ACHN (cell line): ENCODE measurements at places on chromosomes 7 and 10.

GRCh38 chr7:145313551-145313950 lies 477.7 kb upstream of the TPK1 start:
- no peak for DNase-seq

DNA sequence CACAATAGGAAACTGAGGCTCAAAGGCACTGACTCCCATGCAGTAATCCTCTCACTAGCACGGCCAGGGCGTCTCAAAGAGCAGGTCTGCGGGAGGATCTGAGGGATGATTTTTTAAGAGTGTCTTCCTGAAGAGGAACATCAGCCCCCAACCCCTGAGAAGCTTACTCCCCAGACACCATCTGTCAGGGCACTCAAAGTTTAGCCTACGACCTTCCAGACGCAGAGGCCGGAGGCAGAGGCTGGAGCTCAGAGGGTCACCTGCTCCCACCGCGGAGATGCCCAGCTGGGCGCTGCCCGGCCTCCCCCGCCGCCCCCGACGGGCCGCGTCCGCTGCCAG lies 1.7 kb downstream of the ZNF777 start:
- no peak for DNase-seq

DNA sequence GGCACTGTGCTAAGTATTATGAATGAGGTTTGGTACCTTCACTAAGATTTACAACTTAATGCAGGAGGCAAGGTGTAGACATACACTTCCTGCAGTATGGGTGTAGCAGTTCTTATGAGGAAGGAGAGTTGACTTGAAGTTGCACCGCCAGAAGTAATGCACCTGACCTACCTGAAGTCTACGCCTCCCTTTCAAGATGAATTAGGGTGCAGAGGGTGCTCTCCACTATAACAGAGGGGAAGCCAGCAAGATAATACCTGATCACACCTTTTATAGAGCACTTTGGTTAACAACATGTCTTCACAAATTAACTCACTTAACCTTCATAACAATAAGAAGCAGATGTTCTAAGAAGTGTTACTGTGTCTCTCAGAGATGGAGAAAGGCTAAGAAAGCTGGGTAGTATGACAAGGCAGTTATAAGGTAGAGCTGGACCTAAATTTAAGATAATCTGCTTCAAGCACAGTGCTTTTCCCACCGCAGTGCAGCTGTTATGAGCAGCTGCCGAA lies 552 bp upstream of the RAB18 start:
- DNase-seq: no peak

DNA sequence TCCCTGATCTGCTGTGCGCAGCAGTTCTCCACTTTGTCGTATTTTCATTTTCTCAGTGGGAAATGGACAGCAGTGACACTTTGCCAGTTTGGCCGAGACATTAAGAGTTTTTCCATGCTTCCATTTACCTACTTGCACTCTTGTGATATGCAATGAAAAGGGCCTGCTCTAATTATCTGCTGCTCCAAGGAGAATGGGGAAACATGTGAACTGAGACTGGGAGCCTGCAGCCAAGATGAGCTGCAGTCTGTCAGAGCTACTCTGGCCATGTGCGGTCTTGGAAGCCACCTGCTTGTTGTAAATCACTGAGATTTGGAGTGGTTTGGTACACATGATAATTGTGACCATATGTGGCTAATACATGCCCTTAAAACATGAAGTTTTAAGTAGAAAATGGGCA lies 586.6 kb upstream of the POT1 start:
- no peak for DNase-seq

DNA sequence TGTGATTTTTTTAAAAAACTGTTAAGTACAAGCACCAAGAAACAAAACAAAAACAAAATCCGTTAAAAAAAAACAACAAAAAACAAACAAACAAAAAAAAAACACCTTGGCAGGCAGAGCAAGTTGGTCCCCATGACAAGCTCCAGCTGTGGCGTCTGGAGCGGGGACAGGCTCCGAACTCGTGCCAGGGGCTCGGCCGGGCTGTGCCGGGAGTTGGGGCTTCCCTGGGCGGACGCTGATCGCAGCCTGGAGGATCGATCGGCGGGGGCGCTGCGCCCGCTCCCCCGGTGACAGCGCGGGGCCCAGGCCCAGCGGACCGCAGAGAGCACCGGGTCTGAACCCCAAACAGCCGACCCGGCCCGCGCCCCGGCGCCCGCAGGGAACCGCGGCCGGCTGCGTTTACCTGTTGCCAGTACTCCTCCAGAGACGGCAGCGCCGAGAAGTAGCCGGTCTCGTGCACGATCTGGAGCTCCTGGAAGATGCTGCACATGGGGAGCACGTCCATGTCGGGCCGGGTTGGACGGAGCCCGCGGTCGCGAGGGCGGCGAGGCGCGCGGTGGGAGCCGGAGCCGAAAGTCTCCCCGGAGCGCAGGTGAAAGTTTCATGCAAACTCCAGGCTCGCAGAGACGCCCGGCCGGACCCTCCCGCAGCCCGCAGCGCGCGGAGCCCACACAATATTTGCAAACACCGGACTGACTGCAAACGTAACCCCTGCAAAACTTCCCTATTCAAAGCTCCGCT lies at the start of gene KLF6:
Gene KLF6, minus strand, starts transcription at position 700 of the 741 bp plus-strand sequence. Its CDS starts 195 bp downstream, at position 505.
- DNase-seq: no peak

DNA sequence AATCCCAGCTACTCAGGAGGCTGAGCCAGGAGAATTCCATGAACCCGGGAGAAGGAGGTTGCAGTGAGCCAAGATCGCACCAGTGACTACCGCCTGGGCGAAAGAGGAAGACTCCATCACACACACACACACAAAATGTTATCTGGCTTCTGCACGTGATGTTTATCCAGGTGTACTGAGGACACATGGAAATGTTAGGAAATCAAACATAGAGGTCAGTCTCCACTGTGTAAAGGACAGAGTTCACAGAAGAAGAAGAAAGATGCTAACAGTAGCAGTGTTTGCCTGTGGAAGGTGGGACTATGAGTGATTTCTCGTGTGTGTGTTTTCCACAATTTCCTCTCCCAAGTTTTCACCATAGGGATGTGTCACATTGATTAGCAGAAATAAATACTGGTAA lies 256.9 kb downstream of the ELMO1 start:
- DNase-seq: no peak

- no peak for DNase-seq
Observed at GRCh38 chr7:158283016-158283974, 304.3 kb downstream of the PTPRN2 start.

- no peak for DNase-seq
Observed at GRCh38 chr10:27857616-27858015, 112.0 kb upstream of the MKX start.

DNA sequence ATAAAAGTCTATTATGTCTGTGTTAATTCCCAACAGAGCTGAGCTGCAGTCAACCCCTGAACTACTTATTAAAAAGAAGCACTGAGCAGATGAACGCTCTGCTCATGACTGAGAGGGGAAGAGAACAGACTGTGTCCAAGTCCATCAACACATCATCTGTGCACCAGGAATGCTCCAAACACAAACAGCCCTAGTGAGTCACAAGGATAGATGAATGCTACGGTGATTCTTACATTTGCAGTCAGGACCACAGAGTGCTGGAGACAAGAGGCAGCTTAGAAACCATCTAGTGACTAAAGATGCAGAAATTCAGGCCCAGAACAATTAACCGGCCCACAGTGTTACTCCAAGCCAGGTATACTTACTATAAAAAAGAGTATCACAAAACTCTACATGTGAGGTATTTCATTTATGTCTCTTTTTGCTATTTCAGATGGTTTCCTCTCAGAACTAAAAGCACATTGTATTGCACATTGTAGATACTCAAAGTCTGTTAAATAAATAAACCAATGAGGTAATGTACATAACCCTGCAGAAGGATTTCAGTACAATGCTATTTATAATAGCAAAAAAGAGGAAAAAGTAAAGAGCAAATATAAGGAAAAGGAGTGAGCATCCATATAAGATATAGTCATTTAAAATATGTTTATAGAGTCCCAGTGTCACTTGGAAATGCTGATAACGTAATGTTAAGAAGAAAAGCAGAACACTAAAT lies 159.2 kb downstream of the KCNMA1 start:
- DNase-seq: peak; percentile 75

DNA sequence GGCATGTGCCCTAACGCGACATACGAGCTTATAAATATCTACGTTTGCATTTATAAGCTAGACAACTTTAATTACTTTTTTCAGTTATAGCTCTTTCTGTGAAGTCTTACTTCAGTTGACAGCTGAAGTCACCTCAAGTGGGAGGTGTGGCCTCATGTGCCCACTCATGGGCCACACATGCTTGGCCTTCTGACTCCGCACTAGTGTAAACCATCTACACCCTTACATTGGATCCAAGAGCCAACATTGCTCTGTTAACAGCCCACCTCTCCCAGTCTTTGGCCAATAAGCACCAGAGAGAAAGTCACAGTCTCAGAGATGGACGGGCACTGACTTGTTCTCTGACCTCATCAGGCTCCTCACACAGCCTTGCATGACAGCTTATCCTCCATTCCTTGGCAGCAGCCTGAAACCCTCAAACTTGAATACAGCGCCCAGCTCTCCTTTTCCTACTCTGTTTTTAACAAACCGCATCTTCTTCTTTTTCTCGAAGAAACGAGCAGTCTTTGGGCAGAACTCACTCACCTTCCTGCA lies 70.9 kb upstream of the AMPH start:
- no peak for DNase-seq

GRCh38 chr7:130346177-130346905 lies 1.7 kb downstream of the CPA5 start:
- no peak for DNase-seq

- DNase-seq: no peak
Observed at GRCh38 chr10:3526727-3527501, 258.1 kb downstream of the KLF6 start.

GRCh38 chr7:140230861-140231770 lies 54.3 kb upstream of the KDM7A start:
- DNase-seq: peak; percentile 45

DNA sequence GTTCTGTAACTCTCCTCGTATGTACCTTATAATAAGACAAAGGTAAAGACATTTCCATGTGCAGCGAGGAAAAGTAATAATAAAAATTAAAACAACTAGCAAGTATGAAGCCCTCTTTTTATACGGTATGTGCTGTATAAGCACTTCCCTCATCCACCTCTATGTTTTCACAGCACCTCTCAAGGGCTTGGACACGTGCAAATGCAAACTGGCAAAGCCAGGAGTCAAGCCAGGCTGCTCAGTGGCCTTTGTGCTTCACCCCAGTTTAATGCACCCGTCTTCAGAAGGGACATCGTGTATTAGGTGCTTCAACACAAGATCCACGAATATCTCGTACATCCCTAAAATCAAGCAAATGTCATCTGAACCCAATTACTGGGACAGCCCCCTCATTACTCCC lies 1.3 kb upstream of the DGKI start:
- DNase-seq: no peak

GRCh38 chr10:117425974-117426566 lies 50.8 kb upstream of the PDZD8 start:
- peak; percentile 37 for DNase-seq

DNA sequence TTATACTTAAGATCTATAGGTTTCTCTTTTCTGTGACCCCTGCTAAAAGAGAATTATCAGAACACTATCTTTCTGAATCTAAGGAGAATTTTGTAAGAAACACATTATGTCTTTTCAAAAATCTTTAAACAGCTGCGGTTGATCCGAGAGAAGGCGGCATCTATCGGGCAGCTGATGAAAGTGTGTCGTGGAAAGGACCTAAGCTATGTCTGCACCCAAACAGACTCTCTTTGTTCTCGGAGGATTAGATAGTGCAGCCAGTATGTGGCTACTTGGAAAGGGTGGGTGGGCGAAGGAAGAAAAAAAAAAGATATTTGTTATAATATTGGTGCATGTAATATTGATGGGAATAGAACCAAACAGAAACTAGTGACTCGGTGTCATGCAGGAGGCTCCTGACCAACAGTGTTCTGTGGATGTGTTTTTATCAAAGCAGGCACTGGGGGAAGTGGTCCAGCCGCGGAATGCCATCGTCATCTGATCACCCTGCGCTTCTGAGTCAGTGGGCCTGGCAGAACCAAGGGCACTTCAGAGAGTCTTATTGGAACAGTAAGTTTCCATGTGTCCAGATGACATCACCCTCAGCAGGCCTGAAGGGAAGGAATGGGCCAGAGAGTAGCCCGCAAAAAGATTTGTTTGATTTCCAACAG lies 509.7 kb upstream of the AKR1E2 start:
- no peak for DNase-seq

- DNase-seq: no peak
Observed at GRCh38 chr7:99451936-99452335, 13.2 kb downstream of the CPSF4 start.

DNA sequence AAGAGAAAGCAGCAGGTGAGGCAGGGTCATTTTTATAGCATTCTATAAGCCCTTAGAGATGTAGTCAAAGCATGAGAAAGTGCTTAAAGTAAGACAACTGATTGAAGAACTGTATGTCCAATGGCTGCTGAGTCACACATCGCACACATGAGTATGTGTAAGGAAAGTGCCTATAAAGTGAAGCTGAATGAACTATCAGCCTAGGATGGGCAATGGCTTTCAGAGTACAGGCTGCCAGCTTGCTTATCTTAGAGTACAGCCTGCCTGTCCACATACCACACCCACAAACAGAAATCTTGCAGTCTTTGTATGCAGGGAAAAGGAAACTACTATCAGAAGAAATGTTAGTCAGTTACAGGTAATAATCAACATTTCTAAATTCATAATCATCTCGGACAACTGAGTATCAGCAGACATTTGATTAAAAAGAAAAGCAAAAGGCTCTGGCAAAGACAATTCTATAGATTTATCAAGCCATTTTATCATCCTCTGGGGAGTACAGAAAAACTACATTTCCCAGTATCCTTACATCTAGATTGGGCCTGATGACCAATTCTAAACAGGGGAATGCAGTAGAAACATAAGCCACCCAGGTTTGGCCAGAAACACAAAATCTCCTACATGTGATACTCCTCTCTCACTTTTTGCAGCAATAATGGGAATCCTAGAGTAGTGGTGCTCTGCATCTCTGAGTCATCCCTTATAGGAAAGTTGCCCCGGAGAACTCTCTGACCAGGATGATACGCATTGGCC lies 16.2 kb upstream of the EPHB6 start:
- no peak for DNase-seq

DNA sequence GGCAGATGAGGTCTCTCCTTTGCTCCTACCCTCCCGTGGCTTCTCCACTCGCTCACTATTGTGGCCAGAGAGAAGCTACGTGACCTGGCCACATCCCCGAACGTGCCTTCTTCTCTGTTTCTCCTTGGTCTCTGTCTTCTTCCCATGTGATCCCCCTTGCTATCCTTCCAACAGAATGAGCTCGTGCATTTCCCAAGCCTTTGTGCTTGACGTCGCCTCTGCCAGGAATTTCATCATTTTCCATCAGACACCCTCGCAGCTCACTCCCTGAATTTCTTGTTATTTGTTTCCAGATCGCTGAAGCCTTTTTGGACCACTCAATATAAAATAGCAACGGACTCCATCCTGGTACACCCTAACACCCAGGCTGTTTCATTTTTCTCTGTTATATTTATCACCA lies 13.8 kb upstream of the INHBA start:
- no peak for DNase-seq

DNA sequence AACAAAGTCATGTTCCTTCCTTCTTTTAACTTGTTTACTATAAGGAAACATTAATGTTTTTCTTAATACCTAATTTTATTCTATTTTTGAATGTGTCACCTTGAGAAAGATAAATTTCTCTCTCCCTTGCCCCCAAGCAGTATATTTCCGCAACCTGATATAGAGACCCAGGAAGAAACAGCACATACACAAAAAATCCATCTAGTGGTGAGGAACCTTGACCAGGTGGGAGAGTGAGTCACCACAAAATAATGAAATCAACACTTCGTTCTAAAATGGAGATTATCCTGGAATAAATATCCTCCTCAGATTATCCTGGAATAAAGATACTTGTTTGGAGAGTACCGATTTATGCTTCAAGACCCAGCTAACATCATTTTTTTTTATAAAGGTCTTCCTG lies 232.9 kb upstream of the PTN start:
- no peak for DNase-seq
